ENCODE measurements at places on chromosomes 11 and 22. TPM values are rescaled to one million over a fixed set of nuclear protein-coding genes. Genes with fewer than 3 reads are reported as not detected.

The CRYBA4 gene
- not detected for total RNA-seq

DNA sequence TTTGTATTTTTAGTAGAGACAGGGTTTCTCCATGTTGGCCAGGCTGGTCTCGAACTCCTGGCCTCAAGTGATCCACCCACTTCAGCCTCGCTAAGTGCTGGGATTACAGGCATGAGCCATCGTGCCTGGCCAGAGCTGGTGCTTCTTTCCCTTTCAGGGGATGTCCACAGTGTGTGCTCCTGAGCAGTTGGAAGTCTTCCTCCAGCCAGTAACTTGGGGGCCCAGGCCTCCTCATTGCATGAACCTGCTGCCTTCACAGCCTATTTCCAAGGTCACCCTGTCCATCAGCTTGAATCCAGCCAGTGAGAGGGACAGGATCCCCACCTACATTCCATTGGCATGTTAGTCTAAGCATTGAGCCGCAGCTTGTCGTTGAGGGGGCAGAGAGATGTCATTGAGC, 12.5 kb downstream of the RTL6 start:
- DNase-seq: no peak

DNA sequence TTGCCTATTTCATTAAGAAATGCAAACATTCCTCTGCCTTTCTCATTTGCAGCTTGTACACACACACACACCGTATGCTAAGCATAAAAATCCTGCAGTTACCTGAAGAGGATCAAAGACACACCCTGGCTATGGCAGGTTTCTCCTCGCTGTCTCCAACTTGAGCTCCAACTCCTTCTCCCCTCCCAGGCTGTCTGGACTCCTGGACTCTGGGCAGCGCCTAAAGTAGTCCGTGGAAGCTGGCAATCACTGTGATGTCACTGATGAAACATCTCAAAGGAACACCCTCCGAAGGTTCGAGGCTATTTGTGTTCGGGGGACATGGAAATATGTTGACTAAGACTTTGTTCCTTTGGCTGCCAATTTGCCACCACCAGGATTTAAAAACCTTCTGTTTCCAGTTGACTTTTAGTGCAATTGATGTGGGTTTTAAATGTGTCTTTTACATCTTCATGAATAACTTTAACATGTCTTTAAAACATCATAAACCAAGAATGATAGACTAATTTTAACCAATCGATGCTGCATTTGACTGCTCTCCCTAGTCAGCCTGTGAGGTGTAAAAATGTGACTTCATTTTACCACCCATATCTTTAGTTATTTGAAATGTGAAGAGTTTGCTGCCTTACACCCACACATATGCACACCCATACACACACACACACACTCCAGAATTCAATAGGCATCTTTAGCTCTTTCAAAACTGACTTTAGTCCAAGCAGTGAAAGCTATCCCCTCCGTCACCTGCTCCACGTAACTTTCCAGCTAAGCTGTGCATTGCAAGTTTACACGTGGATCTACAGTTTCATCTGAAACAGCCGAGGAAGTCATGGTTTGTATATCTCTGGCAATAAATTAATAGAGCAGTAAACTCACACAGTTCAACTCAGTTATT, at the start of gene SLN:
Gene SLN, minus strand, starts transcription at position 196 of the 895 bp plus-strand sequence.
- DNase-seq: no peak

GRCh38 chr22:28703436-28703835, 23.8 kb upstream of the TTC28 start:
- no peak for DNase-seq

The ASPHD2 gene
- total RNA-seq: 24.5 TPM

- DNase-seq: no peak
Observed at GRCh38 chr11:29634244-29634643, 382.6 kb downstream of the KCNA4 start.

DNA sequence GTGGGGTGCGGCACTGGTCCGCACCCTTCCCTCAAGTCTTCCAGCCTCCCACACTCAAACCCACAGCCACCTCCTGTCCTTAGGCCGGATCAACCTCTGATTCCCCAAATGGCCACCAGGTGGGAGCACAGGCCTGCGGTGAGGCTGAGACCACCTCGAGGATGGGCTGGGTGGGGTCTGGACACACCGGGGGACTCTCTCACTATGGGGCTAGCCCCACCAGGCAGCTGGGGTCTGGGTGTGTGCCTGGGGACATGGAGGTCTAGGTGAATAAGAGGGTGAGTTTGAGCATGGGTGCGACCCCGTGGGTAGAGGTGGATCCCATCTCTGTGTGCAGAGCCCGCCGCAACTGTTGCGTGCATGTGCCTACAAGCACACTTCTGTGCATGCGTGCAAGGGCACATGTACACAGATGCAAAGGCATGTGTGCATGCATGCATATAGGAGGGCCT, 32.6 kb downstream of the MYO18B start:
- DNase-seq: no peak

GRCh38 chr22:43566561-43567332, 154.9 kb downstream of the MPPED1 start:
- DNase-seq: no peak

GRCh38 chr11:117315285-117316196, 515 bp downstream of the BACE1 start:
- no peak for DNase-seq

DNA sequence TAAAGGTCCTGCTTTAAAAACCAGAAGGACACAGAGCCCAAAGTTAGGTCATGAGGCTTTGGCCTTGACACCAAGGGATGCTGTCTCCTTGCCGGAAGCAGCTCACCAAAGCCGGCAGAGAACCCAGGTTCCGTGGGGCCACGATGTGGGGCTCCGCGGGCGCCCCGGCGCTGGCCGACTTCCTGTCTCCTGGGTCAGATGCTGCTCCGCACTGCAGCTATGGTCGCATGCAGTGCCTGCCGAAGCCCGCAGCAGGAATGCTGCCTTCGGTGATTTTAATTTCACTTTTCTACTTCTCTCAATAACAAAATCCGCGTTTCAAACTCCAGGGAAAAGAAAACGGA, 454 bp upstream of the OTUB1 start:
- DNase-seq: peak; percentile 72

The ANKK1 gene
- total RNA-seq: 1.2 TPM
